Hindlimb muscle (tissue), 1 donor: ENCODE measurements at places on chromosomes 6 and 20.

- no peak for DNase-seq
Observed at GRCh38 chr20:25466846-25467245, 59.4 kb downstream of the GINS1 start.

DNA sequence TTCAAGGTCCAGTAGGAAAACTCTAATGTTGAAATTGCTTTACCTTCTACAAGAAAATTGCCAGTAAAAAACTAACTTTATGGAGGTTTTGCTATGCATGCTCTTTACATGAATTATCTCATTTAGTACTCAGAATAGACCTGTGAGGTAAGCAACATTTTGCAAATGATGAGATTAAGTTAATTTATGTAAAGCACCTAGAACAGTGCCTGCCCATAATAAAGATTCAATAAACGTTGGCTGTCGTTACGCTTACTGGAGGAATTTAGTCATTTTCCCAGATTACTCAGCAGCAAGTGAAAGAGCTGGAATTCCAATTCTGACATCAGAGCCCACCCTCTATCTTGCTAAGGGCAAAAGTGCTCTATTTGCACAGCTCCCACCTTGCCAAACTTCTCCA lies 69.4 kb upstream of the ARID1B start:
- no peak for DNase-seq

DNA sequence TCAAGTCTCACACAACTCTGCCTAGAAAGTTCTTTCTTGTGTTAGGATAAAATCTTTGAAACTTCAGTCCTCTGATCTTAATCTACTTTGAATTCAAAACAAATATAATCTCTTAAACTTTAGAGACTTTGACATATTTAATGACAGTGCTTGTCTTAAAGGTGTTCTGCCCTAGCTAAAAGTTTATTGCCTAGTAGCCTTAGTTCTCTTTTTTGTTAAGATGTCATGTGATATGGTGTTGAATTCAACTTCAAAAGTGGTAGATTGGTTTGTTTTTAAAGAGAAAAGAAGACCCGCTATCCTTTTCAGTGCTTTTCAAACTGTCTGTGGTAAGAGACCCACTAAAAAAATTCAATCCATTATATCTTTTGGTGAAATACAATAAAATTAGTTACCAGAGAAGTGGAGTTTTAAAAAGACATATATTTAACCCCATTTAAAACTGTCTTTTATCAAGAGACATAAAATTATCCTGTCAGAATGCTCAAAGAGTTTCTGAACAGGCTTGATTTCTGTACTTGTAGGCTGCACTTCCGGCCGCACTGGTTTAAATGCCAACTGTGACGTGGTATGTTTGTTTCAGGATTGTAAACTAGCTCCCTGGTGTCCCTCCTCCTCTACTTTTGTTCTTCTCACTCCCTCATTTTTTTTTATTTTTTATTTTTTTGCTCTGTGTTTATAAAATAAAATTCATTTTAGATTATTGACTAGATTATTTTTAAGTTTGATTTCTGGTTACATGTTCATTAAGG lies 76.5 kb downstream of the QKI start:
- DNase-seq: no peak

DNA sequence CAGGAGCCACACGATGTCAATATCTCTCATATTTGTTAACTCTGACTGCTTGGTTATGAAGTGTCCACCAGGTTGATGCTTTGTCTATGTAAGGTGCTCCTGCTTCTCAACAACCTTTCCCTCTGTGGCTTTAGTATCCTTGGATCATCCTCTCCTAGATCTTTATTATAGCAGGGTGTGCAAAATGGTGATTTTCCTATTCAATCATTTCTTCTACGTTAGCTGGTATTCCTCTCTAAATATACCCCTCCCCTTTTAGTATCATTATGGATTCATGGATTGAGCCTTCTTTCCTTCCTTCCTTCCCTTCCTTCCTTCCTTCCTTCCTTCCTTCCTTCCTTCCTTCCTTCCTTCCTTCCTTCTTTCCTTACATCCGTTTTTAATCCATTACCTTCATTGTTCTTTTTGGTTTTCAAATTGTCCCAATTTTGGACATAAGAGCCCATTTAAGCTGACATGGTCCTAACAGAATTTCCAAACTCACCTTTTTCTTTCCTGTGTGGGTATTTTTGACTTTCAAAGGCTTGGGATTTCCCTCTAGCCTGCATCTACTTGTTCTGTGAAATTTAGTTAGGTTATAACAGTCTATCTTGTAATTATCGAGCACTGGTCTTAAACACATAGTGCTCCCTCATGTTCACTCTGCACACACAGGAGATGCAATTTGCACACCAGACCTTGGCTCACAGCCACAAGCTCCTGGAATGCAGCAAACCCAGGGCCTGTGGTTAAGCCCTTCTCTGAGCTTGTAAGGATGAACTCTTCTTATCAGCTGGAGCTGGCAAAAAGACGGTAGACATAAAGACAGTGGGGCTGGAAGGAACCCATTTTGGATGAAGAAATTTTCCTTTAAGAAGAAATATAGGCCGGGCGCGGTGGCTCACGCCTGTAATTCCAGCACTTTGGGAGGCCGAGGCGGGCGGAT lies 109.9 kb downstream of the SLC24A3 start:
- no peak for DNase-seq

- DNase-seq: no peak
Observed at GRCh38 chr20:18992418-18992817, 178.8 kb downstream of the SCP2D1 start.

- DNase-seq: no peak
Observed at GRCh38 chr6:157853902-157854502, 31.0 kb downstream of the SNX9 start.

- DNase-seq: peak; percentile 64
Observed at GRCh38 chr6:26215585-26216358, 128.5 kb downstream of the HFE start.

GRCh38 chr20:37543828-37544227 lies 16.2 kb upstream of the BLCAP start:
- no peak for DNase-seq

- DNase-seq: no peak
Observed at GRCh38 chr6:37113976-37114375, 56.0 kb upstream of the PIM1 start.

DNA sequence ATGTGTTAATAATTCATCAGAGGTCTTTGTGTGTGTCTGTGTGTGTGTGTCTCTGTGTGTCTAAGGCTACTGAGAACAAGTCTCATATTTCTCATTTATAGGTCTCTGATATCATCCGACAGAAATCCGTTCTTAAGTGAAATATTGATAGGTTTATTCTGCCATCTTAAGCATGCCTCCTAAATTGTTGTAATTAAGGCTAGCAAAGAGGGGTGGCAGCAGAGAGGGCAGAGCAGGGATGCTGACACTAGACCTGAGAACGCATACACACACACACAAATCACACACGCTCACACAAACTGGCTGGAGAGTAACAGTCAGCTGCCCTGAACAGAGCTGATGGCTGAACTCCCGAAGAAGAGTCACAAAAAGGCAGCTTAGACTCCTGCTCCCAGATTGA lies 84.9 kb upstream of the LRFN2 start:
- DNase-seq: no peak

DNA sequence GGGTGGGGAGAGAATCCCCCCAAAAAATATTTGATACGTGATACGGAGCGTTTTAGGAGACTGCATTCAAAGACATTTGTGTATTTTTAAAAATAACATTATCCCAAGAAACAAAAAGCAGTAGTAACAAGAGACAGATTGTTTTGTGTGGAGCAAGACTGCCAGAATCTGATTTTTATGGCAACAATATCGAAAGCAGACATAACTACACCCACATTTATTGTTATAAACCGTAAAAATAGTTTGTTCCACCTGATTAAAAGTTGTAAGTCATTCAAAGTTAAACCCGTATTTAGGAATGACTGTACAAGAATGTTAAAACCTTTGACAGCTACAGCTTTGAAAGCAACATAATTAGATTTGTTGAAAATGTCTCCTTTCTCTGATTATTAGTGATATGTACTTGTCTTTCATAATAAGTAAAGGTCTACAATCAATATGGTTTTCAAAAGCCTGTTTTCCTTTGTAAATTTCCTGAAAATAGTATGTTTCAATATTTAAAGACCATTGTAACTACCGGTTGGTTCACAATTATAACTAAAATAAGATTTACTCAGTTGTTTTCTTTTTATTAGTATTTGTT lies 2.7 kb downstream of the EYA4 start:
- peak; percentile 14 for DNase-seq

GRCh38 chr20:2778602-2779321 lies 21.7 kb downstream of the CPXM1 start:
- DNase-seq: no peak

- no peak for DNase-seq
Observed at GRCh38 chr20:41643504-41643938, 25.3 kb upstream of the CHD6 start.

DNA sequence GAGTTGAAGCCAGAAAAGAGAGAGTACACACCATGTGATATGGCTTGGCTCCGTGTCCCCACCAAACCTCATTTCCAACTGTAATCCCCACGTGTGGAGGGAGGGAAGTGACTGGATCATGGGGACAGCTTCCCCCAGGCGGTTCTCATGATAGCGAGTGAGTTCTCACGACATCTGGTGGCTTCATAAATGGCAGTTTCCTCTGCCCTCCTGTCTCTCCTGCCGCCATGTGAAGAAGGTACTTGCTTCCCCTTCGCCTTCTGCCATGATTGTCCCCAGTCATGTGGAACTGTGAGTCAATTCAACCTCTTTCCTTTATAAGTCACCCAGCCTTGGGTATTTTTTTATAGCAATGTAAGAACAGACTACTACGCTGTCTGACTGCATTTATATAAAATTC lies 40.3 kb downstream of the TAF4 start:
- no peak for DNase-seq

- DNase-seq: no peak
Observed at GRCh38 chr6:8420031-8420588, 15.2 kb downstream of the SLC35B3 start.

GRCh38 chr6:111503194-111503593 lies 20.2 kb upstream of the REV3L start:
- no peak for DNase-seq

DNA sequence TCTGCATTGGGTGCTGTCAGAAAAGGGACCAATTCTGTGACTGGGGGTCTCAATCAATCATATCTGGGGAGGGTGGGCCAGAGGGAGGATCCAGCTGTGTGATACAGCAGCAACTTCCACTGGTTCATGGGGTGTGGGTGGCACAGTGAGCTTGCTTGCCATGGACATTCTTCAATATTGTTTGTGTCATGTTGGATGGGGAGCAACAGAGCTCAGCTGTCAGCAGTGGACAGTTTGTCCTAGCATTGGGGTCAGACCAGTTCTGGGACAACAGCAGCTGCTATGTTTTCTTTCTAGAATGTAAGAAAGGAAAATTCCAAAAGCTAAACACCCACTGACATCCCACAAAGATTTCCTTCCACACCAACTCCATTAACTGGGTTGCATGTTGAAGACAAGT lies 221.9 kb upstream of the CDH4 start:
- DNase-seq: no peak

GRCh38 chr6:95279616-95280015 lies 297.7 kb upstream of the MANEA start:
- peak; percentile 46 for DNase-seq

GRCh38 chr6:18997375-18997826 lies 610.3 kb downstream of the RNF144B start:
- no peak for DNase-seq

DNA sequence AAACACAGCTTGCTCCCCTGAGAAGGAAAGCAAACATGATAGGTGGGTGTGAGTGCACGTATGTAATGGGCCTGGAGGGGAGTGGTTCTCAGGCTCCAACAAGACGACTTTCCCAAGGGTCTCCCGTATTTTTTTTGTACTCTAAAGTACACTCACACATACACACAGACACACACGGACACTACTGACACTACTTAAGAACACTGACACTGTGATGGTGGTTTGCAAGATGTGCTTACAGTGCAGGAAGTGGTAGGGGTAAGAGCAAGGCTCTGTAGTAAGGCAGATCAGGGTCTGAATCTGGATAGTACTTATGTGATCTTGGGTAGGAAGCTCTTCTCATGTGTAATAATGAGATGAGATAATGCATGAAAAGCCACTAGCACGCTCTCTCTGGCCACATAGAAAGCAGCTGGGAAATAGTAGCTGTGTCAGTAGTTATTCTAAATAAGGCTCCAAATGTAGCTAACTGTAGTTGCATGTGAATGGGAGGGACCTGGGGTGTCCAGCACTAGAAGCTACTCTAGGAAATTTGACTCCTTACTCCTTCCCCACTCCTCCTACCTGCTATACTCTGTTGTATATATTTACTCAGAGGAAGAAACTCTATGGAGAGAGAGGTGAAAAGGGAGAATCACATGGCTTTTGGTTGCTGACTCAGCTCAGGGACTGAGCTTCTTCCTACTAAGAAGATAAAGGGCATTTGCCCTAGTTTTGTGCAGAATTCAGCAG lies 8.4 kb upstream of the ZBTB24 start:
- DNase-seq: no peak

DNA sequence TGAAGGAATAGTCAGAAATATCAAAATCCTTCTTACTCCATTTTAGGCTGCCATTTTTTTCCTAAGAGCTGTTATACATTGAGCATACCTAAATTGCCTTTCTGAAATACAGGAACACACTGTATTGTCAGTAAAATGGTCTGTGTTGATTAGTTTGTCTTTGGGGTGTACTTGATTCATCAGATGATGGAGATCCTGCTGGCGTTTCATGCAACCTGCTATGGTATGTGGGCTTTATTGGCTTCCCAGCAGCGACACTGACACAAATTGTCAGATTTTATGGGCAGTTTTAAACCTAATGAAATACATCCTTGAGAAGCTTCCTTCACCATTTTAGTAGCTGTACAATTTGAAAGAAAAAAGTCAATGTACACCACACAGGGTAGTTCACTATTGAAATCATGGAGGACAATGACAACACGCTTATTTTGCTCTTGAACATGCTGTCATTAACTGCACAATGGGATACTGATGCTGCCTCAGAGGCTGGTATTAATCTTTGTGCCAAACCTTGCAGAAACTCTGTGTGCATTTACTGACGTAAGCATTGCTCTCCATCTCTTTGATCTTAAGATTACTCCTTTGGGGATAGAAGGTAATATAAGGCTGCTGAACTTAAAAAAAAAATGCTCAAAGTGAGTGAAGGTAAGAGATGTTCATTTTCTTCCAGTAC lies 124.9 kb downstream of the LAMA2 start:
- DNase-seq: no peak
